ENCODE measurements at places on chromosomes 2 and 18.

- no peak for DNase-seq
Observed at GRCh38 chr2:149399934-149400615, 69.7 kb downstream of the LYPD6 start.

GRCh38 chr18:44824884-44825283 lies 144.2 kb downstream of the SETBP1 start:
- DNase-seq = no peak

- DNase-seq = no peak
Observed at GRCh38 chr2:140600116-140600515, 1530.7 kb downstream of the LRP1B start.

- DNase-seq = no peak
Observed at GRCh38 chr2:110748489-110748867, 16.1 kb downstream of the ACOXL start.

GRCh38 chr2:215845839-215846586 lies 167.3 kb downstream of the MREG start:
- no peak for DNase-seq

DNA sequence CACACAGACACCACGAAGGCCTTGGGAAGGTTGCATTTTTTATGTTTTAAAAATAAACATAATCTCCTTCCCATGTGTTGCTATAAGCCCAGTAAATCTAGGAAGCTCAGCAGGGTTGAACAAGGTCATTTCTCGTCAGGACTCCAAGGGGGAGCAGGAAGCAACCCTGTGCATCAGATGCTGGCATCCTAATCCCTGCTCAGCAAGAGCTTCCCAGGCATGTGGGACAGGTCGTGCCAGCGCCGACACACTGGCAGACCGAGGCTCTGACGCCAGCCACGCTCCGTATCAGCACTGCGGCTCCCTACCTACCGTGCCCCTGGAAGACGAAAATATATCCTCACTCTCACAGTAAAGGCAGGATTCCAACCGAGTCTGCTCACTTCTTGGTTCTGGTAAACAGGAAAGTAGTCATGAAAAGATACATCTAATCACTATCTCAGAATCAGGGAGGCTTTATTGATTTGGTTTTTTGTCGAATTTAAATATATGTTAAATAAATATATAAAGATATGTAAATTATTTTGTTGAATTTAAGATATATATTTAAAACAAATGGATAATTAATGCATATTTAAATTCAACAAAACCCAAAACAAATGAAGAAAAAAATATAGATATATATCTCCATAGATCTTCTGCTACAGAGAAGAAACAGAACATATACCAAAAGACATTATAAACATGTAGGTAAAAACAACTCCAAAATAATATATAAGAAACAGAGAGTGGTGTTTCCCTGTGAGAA lies 61.4 kb downstream of the TXNL1 start:
- DNase-seq = no peak

DNA sequence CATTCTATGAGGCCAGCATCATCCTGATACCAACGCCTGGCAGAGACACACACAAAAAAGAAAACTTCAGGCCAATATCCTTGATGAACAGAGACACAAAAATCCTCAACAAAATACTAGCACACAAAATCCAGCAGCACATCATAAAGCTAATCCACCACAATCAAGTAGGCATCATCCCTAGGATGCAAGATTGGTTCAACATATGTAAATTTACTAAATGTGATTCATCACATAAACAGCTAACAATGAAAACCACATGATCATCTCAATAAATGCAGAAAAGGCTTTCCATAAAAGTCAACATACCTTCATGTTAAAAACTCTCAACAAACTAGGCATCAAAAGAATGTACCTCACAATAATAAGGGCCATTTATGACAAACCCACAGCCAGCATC lies 65.3 kb downstream of the WDPCP start:
- no peak for DNase-seq

DNA sequence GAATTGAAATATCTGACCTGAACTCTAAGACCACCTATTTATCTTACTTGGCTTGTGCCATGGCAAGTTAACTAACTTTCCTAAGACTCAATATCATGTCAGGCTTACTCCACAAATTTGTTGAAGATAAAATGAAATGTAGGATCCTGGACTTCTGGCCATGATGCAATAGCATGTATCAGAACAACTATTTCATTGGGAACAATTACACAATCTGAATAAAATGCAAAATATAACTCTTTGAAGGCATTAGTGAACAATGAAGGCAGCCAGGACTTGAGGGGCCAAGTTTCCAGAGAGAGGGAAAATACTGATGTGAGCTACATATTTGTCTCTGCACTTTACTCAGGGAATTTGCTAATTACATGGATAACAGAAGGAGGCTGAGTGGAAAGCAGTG lies 476.5 kb upstream of the ACVR2A start:
- DNase-seq = no peak

GRCh38 chr2:73963385-73964120 lies 21.2 kb upstream of the TET3 start:
- no peak for DNase-seq

GRCh38 chr18:1774261-1774660 lies 797.0 kb downstream of the METTL4 start:
- no peak for DNase-seq

- no peak for DNase-seq
Observed at GRCh38 chr2:217035967-217036366, 176.1 kb upstream of the TNP1 start.
